ENCODE measurements at places on chromosomes 16 and 17. TPM values are rescaled to one million over a fixed set of nuclear protein-coding genes. Genes with fewer than 3 reads are reported as not detected.

DNA sequence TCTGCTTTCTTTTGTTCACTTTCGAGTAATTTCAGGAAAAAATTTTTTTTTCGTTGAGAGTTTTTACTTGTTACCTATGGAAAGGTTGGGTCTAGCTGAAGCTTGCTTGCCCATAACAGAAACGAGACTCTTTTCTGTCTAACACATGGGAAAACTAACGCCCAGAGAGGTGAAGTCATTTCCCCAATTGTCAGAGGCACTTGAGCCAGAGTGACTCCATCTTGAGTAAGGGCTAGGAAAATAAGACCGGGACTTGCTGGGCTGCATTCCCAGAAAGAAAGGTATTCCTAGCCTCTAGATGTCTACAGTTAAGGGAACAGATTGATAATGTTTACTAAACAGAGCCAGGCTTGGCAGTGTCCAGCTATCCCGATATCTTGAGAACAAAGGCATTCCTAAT lies 26.8 kb downstream of the PRKCB start:
- no peak for DNase-seq
- H3K27me3 ChIP-seq: no peaks in the 10 kb centered on the region
- H3K4me3 ChIP-seq: no peak overlapping the region
- H3K27ac ChIP-seq: no peak overlapping the region
- no peaks in the 10 kb centered on the region for H3K4me1 ChIP-seq
- H3K36me3 ChIP-seq: no peaks in the 10 kb centered on the region

DNA sequence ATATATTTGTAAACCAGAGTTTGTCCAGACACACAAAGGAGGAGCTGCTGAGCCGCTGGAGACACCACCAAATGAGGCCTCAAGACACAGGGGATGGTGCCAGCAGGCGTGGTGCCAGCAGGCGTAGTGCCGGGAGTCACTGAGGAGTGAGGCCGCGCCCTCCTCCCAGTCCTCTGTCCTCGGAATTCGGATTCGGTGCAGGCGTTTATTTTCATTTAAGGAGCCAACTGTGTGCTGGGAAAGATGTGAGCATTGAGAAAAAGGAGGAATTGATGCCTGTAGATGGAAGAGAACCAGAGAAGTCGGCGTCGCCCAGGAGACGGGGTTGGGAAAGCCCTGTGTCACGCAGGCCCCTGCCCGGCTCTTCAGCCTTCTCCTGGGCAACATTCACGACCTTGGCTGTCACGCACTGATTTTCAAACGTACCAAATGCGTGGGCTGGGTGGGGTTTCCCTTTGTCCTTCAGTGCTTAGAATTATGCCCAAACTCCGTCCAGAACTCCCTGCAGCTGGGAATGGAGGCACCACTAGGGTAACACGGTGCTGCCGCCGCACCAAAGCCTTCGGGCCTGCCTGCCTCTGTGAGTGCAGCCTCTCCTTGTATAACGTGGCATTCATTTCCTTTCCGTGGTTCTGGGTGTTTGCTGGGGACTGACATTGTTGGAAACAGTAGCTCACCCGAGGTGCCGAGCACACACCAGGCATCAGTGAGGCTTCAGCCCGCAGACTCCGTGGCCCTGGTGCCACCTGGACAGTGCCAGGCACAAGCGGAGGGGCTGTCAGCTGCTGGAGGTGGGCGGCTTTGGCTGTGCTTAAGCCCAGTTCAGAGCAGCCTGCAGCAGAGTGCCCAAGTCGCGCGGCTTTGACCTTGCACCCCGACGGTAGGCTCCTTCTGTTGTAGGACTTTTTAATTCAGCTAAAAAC lies 49.0 kb upstream of the CHMP6 start:
- H3K27ac ChIP-seq: peak overlapping the region; percentile 65

- H3K36me3 ChIP-seq: no peaks in the 10 kb centered on the region
- H3K4me3 ChIP-seq: no peak overlapping the region
- H3K4me1 ChIP-seq: no peaks in the 10 kb centered on the region
- H3K27me3 ChIP-seq: no peaks in the 10 kb centered on the region
Measured at GRCh38 chr16:363766-364490, 6.4 kb downstream of the MRPL28 start.

- H3K27ac ChIP-seq: no peak within 1 kb of the TSS
- H3K36me3 ChIP-seq: no peaks in the 10 kb centered on the region
- no peaks in the 10 kb centered on the region for H3K27me3 ChIP-seq
- DNase-seq: peak; percentile 64
- peak within 1 kb of the TSS; percentile 79 for H3K4me3 ChIP-seq
Measured at GRCh38 chr17:42050393-42051012, at the start of gene C17orf113. Gene C17orf113 (minus strand): TSS chr17:42050601. CDS start chr17:42043376, 7,225 bp downstream.

ZG16B gene
- 0.55 TPM for total RNA-seq

DNA sequence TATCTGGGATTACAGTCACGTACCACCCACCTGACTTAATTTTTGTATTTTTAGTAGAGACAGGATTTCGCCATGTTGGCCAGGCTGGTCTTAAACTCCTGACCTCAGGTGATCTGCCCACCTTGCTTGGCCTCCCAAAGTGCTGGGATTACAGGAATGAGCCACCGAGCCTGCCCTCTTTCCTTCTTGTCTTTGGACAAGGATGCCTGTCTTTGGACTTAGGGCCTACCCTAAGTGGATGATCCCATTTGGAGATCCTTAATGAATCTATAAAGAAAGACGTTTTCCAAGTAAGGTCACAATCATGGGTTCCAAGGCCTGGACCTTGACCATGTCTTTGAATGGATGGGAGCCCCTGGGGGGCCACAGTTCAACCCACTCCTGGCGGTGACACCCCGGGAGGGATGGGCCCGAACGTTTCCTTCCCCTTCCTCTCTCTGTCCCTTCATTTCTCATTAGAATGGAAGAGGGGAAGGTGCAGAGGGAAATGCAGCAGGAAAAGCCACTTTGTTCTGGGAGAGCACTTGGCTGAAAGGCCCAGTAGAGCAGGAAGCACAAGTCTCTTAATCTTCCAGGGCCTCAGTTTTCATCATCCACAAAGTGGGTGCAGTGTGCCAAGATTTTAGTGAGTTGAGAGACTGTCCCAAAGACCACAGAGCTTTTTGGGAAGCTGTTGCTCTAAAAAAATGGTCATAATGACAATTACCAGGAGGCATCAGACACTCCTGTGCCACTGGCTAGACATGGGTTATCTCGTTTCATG lies 353.3 kb downstream of the SEC14L1 start:
- no peaks in the 10 kb centered on the region for H3K36me3 ChIP-seq
- peaks cover 2% of the 10 kb centered on the region for H3K4me1 ChIP-seq
- no peaks in the 10 kb centered on the region for H3K27me3 ChIP-seq

GRCh38 chr17:2691069-2691871 lies 20.3 kb downstream of the CLUH start:
- no peak for DNase-seq
- H3K4me1 ChIP-seq: no peaks in the 10 kb centered on the region
- H3K36me3 ChIP-seq: no peaks in the 10 kb centered on the region
- H3K27ac ChIP-seq: no peak overlapping the region
- H3K4me3 ChIP-seq: no peak overlapping the region

DNA sequence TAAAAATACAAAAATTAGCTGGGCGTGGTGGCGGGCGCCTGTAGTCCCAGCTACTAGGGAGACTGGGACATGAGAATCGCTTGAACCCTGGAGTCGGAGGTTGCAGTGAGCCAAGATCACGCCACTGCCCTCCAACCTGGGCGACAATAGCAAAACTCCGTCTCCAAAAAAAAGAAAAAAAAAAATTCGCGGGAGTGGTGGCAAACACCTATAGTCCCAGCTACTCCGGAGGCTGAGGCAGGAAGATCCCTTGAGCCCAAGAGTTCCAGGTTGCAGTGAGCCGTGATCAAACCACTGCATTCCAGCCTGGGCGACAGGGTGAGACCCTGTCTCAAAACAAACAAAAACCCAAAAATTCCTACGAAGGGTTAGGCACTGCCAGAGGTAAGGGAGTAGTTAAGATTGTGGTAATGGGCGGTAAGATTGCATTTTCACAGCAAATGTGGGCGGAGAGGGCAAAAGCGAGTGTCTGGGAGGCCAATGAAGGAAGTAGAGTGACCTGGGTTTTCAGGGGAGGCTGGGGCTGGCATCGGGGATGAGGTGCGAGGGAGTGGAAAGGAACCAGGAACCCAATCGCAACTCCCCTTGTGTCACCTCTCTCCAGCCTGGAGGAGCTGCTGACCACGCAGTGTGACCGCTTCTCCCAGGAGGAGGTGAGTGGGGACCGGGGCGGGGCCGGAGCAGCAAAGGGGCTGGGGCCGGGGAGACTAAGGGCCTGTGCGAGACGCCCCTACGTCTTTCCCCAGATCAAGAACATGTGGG lies 2.6 kb downstream of the MYL11 start:
- no peaks in the 10 kb centered on the region for H3K36me3 ChIP-seq
- no peak for DNase-seq
- H3K27me3 ChIP-seq: no peaks in the 10 kb centered on the region
- peak overlapping the region; percentile 88 for H3K4me3 ChIP-seq

CALB2 gene
- 19.8 TPM for total RNA-seq

DNA sequence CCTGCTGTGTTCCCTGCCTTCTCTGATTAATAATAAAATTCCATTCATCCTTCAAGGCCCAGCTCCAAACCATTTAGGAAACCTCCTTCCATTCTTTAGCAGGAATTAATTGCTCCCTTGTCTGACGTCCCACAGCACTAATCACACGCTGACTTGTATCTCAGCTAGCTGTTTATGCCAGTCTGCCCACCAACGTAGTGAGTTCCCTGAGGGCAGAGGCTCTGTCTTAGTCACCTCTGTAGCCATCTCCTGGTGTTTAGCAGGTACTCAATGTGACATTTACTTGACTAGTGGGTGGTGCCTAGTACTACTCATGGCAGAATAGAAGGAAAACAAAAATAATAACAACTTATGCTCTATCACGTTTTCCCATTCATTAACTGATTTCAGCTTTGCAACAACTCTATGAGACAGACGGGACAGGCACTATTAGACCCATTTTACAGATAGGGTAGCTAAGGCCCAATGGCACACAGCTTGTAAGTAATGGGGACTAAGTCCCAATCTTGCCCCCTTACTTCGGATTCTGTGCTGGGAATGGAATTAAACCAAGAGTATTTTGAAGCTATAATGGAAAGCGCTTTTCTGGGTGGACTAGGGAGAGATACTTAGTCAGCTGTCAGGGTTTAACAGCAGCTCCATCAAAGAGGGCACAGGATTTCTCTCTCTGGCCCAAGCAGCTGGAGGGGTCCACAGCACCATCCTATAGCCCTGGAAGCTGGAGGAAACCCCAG lies 931 bp upstream of the WIPF2 start:
- H3K4me1 ChIP-seq: peaks cover 5% of the 10 kb centered on the region
- no peaks in the 10 kb centered on the region for H3K27me3 ChIP-seq
- H3K27ac ChIP-seq: no peak overlapping the region
- no peak for DNase-seq
- no peaks in the 10 kb centered on the region for H3K36me3 ChIP-seq
- peak overlapping the region; percentile 78 for H3K4me3 ChIP-seq

FA2H gene
- total RNA-seq: 1.3 TPM

DNA sequence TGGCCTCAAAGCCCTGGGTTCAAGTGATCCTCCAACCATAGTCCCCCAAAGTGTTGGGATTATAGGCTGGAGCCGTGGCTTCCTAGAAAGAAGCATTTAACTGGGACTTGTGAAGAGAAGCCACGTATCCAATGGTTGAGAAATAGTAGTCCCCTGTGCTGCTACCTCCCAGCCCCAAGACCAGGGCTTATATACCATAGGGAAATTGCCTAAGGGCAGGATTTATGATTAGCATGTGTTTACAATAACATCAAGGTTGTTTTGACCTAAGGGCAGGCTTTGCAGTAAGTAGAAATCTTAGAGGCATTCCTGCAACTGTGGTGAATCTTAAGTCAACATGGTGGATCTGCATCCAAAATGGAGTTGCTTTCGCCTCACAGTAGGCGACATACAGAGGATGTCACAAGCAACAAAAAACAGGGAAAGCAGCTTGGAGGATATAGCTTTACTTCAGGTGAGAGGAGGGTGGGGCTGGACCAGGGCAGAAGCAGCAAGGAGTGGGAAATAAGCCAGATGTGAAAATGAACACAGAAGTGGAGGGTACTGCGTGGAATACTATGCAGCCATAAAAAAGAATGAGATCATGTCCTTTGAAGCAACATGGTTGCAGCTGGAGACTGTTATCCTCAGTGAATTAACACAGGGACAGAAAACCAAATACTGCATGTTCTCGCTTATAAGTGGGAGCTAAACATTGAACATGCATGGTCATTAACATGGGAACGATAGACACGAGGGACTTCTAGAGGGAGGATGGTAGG lies 18.7 kb upstream of the NSMCE1 start:
- no peak for DNase-seq
- H3K4me3 ChIP-seq: no peak overlapping the region
- H3K4me1 ChIP-seq: no peaks in the 10 kb centered on the region
- no peaks in the 10 kb centered on the region for H3K36me3 ChIP-seq

GRCh38 chr17:60103957-60104356 lies 25.2 kb upstream of the HEATR6 start:
- no peak for DNase-seq
- no peak overlapping the region for H3K27ac ChIP-seq
- no peaks in the 10 kb centered on the region for H3K4me1 ChIP-seq
- H3K36me3 ChIP-seq: no peaks in the 10 kb centered on the region
- no peak overlapping the region for H3K4me3 ChIP-seq

GRCh38 chr17:50360486-50361115 lies 12.4 kb downstream of the MRPL27 start:
- no peaks in the 10 kb centered on the region for H3K4me1 ChIP-seq
- no peak overlapping the region for H3K27ac ChIP-seq

GRCh38 chr17:78314683-78315354 lies 45.1 kb downstream of the SOCS3 start:
- H3K36me3 ChIP-seq: no peaks in the 10 kb centered on the region
- peak overlapping the region; percentile 76 for H3K27ac ChIP-seq
- no peak overlapping the region for H3K4me3 ChIP-seq

GRCh38 chr16:49195237-49195548 lies 86.4 kb downstream of the CBLN1 start:
- H3K4me3 ChIP-seq: no peak overlapping the region
- H3K4me1 ChIP-seq: no peaks in the 10 kb centered on the region
- no peaks in the 10 kb centered on the region for H3K27me3 ChIP-seq
- DNase-seq: no peak
- H3K27ac ChIP-seq: no peak overlapping the region

- no peaks in the 10 kb centered on the region for H3K4me1 ChIP-seq
- no peak overlapping the region for H3K27ac ChIP-seq
- no peaks in the 10 kb centered on the region for H3K27me3 ChIP-seq
- H3K4me3 ChIP-seq: no peak overlapping the region
- no peak for DNase-seq
- H3K36me3 ChIP-seq: no peaks in the 10 kb centered on the region
Measured at GRCh38 chr16:1481906-1482835, 6.6 kb downstream of the PTX4 start.

DNA sequence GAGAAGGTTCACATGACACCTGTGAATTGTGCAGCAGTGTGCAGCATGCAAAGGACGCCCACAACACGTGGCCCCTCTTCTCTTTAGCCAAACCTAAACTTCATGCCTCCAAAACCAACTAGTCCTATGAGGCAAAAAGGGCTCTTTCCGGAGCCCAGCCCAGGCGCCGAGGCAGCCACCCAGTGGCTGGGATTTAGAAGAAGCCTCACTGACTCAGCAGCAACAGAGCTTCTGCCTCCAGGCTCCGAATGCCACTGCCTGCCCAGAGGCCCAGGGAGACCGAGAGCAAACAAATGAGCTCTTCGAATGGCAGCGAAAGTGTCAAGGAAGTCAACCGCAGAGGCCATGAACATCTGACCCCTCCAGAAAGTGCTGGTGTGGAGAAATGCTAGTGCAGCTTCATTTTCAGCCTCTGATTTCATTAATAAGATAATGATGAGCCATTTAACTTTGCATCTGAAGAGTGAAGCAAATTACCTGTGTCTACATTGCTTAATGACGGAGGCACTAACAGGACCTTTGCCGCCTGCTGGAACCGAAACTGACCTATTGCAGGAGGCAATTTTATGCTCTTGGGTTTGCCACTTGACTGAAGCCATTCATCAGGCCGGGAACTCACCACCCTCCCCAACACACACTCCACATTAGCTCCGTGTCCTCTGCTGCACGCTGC lies 157.7 kb upstream of the RPL38 start:
- H3K27ac ChIP-seq: no peak overlapping the region
- H3K36me3 ChIP-seq: no peaks in the 10 kb centered on the region
- H3K27me3 ChIP-seq: no peaks in the 10 kb centered on the region
- no peaks in the 10 kb centered on the region for H3K4me1 ChIP-seq
- no peak overlapping the region for H3K4me3 ChIP-seq
- DNase-seq: no peak

Measured in ovary (tissue), 10 donors.